Inflammatory macrophage treated with lipopolysaccharide for 4 hours (primary cell): ENCODE measurements at places on chromosomes 2 and 18.

DNA sequence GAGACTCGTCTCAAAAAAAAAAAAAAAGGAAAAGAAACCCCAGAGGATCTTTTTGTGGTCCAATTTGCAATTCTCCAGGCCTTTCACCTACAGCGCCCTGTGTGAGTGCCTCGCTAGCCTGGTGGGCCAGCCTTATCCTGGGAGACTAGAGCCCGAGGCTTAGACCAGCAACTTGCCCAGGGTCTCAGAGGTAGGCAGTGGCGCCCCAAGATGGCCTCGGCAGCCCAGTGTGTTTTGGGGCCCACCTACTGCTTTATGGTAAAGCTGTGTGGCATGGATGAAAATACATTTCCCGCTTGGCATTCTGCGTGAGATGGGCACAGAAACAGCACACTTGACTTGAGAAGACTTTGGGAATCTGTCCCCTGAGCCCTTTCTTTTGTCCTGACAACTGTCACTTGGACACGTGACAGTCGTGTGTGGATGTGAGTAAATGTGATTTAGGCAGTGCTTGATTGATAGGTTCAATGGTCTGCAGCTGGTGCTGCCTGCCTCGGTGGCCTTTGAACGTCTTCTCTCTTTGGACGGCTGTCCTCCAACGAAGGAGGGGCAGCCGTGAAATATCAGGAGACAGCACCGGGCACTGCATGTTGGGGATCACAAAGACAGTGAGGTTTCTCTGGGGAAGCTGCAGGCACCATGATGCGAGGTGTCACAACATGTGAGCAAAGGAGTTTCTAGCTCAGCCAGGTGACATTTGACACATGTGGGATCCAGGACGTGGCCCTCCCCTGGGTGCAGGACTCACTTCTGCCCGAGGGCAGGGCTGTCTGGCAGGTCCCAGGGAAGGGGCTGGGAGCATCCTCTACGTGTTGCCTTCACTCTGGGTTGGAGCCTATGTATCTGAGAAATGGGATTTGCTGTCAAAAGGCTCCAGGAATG lies 209.5 kb upstream of the TWIST2 start:
- DNase-seq = no peak

DNA sequence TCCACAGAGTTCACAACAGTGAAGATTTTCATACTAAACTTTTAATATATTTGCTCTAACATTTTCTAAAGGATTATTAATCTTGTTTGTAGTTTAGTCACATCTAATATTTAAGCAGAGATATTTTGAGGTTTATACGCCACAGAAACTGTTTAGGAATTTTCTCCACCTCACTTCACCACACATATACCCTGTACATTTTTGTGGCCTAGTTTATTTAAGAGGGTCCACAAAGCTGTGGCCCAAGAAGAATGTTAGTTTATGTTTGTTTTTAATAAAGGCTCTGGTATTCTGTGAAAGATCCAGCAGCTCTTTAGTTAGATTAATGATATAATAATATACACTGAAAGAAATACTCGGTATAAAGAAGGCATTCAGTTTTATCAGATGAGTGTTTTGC lies 132.7 kb upstream of the TTC27 start:
- DNase-seq = no peak

- no peak for DNase-seq
These were observed 526.9 kb downstream of the TMEM182 start for GRCh38 chr2:103288696-103289095.

DNA sequence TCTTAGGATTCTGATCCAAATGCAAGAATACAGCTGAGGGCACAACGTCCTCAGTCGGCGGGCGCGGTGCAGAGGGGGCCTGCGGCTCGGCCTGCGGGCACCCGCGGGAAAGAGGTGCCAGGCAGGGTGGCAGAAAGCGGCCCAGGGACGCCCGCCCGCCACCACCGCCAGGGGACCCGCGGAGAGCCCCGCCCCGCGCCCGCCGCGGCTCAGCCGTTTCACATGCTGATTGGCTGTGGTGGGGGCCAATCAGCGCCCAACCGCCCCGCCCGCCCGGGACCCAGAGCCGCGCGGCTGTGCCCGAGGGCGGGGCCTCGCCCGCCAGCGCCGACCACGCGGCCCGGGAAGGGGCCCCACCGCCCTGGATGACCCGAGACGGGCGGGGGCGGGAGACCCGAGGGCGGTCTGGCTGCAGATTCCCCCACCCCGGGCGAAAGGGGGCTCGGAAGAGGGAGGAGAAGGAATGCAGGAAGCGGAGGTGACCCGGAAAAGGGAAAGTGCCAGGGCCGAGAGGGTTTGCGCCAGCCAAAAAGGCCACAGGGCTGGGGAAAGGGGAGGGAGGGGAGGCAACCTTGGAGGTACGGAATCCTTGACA lies 8.0 kb downstream of the IRS1 start:
- peak; percentile 87 for DNase-seq

- no peak for DNase-seq
These were observed 44.8 kb downstream of the REV1 start for GRCh38 chr2:99445065-99445464.

DNA sequence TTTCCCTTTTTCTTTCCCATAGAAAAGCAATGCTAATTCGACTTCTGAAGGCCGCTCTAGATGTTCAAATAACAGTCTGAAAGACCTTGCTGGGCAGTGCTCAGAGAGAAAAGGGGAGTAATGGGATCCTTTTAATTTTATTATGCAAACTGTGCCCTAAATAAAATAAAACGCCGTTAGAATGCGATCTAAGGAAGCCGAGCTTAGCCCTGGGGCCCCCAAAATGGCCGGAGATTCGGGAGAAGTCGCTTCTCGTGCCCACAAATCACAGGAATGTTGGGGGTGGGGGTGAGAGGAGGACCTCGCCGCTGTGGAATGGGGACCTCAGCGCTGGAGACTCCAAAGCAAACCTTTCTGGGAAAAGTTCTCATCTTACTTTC lies 8.4 kb upstream of the POU3F3 start:
- DNase-seq = no peak

DNA sequence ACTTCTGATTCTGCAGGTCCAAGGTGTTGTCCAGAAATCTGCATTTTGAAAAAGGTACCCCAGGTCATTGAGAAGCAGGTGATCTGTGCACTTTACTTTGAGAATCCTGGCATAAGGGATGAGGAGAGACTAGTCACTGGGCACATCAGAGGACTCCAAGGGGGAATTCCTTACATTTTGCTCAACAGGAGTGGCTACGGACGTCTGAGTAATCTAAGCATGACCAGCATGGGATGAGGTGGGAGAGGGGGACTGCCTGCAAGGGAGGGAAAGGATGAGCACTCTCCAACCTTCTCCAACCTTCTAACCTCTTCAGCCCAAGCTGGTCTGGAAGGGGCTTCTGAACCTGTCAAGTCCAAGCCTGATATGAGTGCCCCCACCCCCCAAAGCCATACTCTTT lies 55.5 kb downstream of the MARCHF4 start:
- peak; percentile 3 for DNase-seq
